ENCODE measurements at places on chromosomes 6 and 20. TPM values are rescaled to one million over a fixed set of nuclear protein-coding genes. Genes with fewer than 3 reads are reported as not detected.

The DOP1A gene
- 33.6 TPM for total RNA-seq

The NMBR gene
- total RNA-seq, result not detected

The TREM2 gene
- total RNA-seq, result not detected

The SLC22A16 gene
- not detected for total RNA-seq

The EFCAB8 gene
- 2.2 TPM for total RNA-seq

The ULBP1 gene
- 0.16 TPM for total RNA-seq

The PDE10A gene
- total RNA-seq, result not detected

The TFAP2D gene
- not detected for total RNA-seq

The RNF182 gene
- total RNA-seq, result not detected

The CGAS gene
- 5.4 TPM for total RNA-seq

The ULBP2 gene
- total RNA-seq, result not detected

The SUPT3H gene
- 19.4 TPM for total RNA-seq

The DEFB132 gene
- not detected for total RNA-seq

The GATA5 gene
- not detected for total RNA-seq

The GJE1 gene
- not detected for total RNA-seq

The EPHA7 gene
- total RNA-seq, result not detected

The FNDC1 gene
- total RNA-seq, result not detected

The AURKA gene
- total RNA-seq, result 0.85 TPM

Data from naive thymus-derived CD8-positive, alpha-beta T cell (primary cell).